ENCODE measurements at places on chromosomes 6 and 20. TPM values are rescaled to one million over a fixed set of nuclear protein-coding genes. Genes with fewer than 3 reads are reported as not detected.

DNA sequence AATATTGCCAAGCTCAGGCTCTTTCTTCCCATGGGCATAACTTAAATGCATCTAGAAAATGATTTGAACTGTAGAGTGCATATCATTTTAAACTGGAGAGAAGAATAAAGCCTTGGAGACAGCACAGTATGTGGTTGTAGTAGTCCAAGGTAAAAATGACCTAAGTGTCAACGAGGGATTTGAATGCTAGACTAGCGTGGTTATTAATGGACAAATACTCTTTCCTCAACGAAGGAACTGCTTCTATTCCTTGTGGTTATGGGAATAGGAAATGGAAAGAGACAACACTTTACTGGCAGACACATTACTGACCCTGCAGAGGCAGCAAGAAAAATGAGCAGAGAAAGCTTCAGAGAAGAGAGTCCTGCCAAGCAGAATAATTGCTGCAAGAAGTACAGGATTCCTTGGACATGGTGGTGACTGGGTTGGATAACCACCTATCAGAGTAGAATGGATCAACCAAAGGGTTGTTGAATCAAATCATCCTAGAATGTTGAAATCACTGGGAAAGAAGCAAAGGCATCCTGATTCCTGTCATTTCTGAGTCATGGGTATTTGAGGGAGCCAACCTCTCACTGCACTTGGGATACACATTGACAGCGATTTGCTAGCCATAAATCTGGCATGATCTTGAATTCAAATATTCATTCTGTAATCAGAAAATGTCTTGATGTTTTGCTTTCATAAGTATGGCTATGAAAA is 258.1 kb upstream of the EPHA7 start:
- DNase-seq = no peak
- no peak overlapping the region for H3K27ac ChIP-seq
- no peaks in the 10 kb centered on the region for H3K4me1 ChIP-seq
- no peaks in the 10 kb centered on the region for H3K36me3 ChIP-seq
- H3K4me3 ChIP-seq = no peak overlapping the region

DNA sequence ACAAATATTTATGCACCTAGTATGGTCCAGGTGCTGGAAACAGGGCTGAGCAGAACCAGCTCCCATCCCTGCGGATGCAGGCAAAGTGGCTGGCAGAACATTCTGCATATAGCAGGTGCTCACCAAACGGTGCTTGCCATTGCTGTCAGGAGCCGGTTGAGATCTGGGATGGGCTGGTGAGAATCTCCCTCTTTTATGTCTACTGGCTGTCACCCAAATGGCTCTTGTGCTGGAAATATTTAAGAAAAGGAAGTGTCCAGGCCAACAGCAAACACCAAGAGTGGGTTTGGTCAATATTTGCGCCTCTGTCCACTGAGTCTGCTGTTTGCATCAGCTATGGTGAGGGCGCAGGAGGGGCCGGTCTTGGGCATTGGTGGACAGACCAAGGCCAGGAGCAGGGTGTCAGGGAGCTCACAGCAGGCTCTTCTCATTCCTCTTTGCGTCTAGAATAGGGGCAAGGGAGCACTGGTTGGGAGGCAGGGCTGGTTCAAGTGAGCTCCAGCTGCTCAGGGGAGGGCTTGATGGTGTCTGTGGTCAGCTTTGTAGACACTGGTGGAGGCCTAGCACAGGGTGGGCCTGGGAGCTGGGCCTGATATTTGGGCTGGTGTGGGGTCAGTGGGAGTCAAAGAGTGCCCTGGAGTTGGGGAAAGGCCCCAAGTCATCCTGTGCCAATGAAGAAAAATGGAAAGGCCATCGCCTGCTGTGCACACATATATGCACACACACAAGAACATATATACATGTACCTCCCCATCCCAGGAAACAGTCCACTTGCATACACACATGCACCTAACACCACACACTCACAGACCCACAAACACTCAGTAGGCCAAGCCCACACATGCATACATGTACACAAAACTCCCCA is 1.4 kb upstream of the BPIFB2 start:
- H3K4me1 ChIP-seq = no peaks in the 10 kb centered on the region
- no peaks in the 10 kb centered on the region for H3K36me3 ChIP-seq
- H3K4me3 ChIP-seq = no peak overlapping the region

DNA sequence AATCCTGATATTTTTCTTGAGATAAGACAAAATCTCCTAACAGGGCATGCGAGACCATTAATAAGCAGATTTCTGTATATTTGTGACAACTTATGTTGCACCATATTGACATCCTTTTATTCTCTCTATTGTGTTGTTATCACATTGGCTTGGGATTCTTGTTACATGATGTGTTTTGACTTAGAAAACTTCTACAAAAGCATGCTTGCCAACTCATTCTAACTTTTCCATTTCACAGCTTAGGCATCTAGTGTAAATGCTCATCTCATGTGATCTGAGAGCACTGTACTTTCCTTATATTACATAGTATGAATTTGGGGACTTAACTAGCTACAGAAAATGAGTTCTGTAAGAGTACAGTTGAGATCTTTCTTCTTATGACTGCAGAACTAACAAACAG is 1040.7 kb upstream of the ADGRB3 start:
- no peak overlapping the region for H3K4me3 ChIP-seq
- H3K36me3 ChIP-seq = no peaks in the 10 kb centered on the region
- H3K27ac ChIP-seq = no peak overlapping the region
- H3K4me1 ChIP-seq = no peaks in the 10 kb centered on the region

GRCh38 chr20:38195521-38195920 is 30.5 kb upstream of the TGM2 start:
- peaks cover 13% of the 10 kb centered on the region for H3K27me3 ChIP-seq
- no peak for DNase-seq
- no peak overlapping the region for H3K27ac ChIP-seq
- no peaks in the 10 kb centered on the region for H3K36me3 ChIP-seq
- peaks cover 14% of the 10 kb centered on the region for H3K4me1 ChIP-seq

DNA sequence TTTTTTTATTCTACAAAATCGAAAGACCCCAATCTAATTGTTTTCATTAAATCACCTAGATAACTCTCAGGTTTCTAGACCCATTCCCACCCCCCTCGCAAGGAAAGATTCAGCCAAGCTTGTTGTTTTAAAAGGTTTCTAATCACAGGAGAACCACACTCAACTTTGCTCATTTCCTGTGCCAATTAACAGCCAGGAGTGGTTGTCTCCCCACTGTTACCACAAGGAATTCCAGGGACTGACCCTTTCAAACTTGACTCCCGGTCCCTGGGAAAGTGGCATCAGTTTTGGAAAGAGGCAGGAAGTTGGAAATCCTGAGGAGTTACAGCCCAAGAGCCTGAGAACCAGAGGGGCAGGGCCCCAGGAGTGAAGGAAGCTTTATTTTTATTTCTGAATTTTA is 561.3 kb upstream of the JAG1 start:
- no peak for DNase-seq
- no peak overlapping the region for H3K4me3 ChIP-seq
- no peaks in the 10 kb centered on the region for H3K27me3 ChIP-seq
- no peak overlapping the region for H3K27ac ChIP-seq
- H3K36me3 ChIP-seq = no peaks in the 10 kb centered on the region

GRCh38 chr6:12263403-12263802 is 26.8 kb upstream of the EDN1 start:
- H3K4me3 ChIP-seq = no peak overlapping the region
- H3K4me1 ChIP-seq = no peaks in the 10 kb centered on the region
- H3K27ac ChIP-seq = no peak overlapping the region

DNA sequence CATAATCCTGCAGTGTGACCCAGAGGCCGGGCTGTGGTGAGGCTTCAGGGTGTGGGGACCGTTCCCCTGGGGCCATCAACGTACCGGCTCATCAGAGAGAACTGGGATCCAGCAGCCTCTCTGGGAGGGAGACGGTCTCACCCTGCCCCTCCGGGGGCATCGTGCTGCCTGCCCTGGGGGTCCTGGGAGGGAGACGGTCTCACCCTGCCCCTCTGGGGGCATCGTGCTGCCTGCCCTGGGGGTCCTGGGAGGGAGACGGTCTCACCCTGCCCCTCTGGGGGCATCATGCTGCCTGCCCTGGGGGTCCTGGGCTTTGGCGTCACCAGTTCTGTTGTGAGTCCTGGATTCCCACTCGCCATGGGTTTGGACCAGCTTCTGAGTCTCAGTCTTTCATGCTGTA is 17.1 kb downstream of the SMOC2 start:
- H3K27me3 ChIP-seq = peaks cover 10% of the 10 kb centered on the region

DNA sequence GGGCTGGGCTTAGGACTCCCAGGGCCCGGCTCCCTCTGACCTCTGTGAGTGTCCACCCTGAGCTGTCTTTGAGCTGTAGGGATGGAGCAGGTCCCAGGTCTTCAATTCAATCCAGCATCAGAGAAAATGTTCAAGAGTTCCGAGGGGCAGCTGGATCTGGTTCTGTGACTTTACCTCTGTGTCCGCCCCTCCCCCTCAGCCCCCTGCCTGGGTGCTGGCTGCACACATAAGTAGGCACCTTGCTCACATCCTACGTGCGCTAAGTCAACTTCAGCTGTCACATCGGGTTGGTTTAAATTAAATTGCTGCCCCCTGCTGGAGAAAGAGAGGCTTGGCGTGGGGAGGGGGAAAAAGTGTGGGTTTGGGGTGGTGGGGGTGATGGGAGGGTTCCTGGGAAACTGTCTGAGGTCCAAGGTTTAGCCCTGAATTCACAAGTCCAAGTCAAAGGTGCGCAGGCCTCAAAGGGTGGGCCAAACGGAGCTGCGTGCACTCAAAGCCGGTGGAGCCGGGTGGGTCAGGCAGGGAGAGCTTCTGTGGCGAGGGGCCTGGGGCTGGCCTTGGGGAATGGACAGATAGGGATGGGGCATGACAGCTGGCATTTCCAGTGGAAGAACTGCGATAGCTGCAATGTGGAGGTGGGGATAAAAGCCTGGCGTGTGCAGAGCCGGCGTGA is 3.0 kb downstream of the WFDC5 start:
- peaks cover 3% of the 10 kb centered on the region for H3K4me1 ChIP-seq
- H3K4me3 ChIP-seq = no peak overlapping the region
- peak; percentile 48 for DNase-seq

DNA sequence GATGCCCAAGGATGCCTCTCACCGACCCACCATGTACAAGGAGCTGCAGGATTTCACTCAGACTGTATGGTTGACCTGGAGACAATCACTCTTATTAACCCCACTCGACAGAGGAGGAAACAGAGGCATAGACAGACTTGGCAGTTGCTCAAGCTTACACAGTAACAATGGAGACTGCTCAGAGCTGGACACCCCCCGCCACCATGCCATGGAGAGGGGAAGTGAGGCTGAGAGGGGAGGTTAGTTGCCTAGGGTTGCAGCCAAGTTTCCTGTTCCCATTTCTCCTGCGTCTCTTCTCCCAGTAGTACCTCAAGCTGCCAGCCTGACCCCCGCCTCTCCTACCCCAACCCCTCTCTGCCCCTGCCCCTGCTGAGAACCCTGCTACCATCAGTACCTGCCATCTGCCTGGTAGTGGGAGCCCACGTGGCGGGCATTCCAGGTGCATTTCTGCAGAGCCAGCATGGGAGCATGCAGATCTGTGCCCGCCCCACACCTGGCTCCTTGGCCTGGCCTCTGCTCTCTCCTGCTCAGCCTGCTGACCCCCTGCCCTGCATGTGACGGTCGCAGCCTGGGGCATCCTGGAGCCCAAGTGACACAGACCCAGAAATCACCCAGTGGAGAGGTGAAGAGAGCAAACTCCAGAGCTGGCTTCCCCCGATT is 157.7 kb downstream of the PREX1 start:
- H3K4me3 ChIP-seq = no peak overlapping the region
- H3K27ac ChIP-seq = no peak overlapping the region
- no peaks in the 10 kb centered on the region for H3K36me3 ChIP-seq
- peaks cover 9% of the 10 kb centered on the region for H3K4me1 ChIP-seq
- H3K27me3 ChIP-seq = peaks cover 22% of the 10 kb centered on the region

DNA sequence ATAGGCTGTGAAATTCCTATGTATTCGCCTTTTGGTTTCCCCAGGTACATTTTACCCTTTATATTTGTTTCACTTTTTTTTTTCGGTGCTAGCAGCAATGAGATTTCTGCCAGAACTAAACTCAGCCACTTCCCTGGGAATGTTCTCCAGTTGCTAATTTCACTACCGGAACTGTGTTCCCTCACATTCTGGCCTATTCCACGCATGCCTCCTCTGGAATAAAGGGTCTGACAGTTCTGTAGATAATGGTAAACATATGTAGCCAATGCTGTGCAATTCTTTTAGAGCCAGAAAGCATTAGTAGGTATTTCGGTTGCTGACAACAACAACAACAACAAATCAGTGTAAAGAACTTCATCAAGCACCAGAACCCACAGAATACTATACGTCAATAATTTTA is 96.1 kb upstream of the TBX18 start:
- DNase-seq = no peak
- no peaks in the 10 kb centered on the region for H3K36me3 ChIP-seq
- H3K4me1 ChIP-seq = no peaks in the 10 kb centered on the region
- no peak overlapping the region for H3K27ac ChIP-seq
- H3K27me3 ChIP-seq = no peaks in the 10 kb centered on the region

- H3K4me3 ChIP-seq = peak overlapping the region; percentile 87
- no peaks in the 10 kb centered on the region for H3K27me3 ChIP-seq
- DNase-seq = no peak
- H3K27ac ChIP-seq = peak overlapping the region; percentile 97
- H3K4me1 ChIP-seq = peaks cover 3% of the 10 kb centered on the region
- peaks cover 10% of the 10 kb centered on the region for H3K36me3 ChIP-seq
Observed at GRCh38 chr6:96520171-96521115, 1.2 kb upstream of the UFL1 start.

GRCh38 chr20:62887152-62887859 is 25.7 kb upstream of the TCFL5 start:
- no peaks in the 10 kb centered on the region for H3K4me1 ChIP-seq
- peak; percentile 47 for DNase-seq
- no peak overlapping the region for H3K4me3 ChIP-seq
- no peaks in the 10 kb centered on the region for H3K27me3 ChIP-seq

GRCh38 chr6:21722510-21722909 is 129.0 kb downstream of the SOX4 start:
- 0 out of 3 replicates have a peak, but pooled peaks cover 5% of the 10 kb centered on the region for H3K27me3 ChIP-seq
- H3K36me3 ChIP-seq = no peaks in the 10 kb centered on the region
- no peaks in the 10 kb centered on the region for H3K4me1 ChIP-seq
- H3K27ac ChIP-seq = no peak overlapping the region

DNA sequence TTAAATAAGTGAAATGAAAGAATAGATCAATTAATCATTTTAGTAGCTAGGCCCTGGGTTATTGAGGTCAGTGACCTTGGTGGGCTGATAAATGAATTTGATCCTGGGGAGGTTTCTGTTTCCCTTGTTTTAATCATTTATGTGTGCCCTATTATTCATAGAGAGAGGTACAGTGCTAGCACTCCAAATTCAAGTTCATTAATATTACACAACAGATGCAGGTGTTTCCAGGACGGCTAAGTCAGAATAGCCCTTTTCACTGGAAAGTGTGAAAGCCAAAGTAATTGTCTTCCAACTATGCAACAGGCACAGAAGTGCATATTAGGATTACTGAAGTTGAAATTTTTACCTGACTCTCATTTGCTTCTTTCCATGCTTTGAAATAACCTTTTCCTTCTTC is 61.7 kb upstream of the SGK1 start:
- no peaks in the 10 kb centered on the region for H3K27me3 ChIP-seq
- no peak overlapping the region for H3K27ac ChIP-seq
- H3K36me3 ChIP-seq = no peaks in the 10 kb centered on the region
- H3K4me3 ChIP-seq = no peak overlapping the region
- DNase-seq = no peak

- no peak overlapping the region for H3K27ac ChIP-seq
- H3K36me3 ChIP-seq = no peaks in the 10 kb centered on the region
- no peaks in the 10 kb centered on the region for H3K27me3 ChIP-seq
- H3K4me1 ChIP-seq = peaks cover 14% of the 10 kb centered on the region
- no peak overlapping the region for H3K4me3 ChIP-seq
- no peak for DNase-seq
Observed at GRCh38 chr6:17938901-17939300, 48.5 kb downstream of the KIF13A start.

PHF3 gene
- 32.8 TPM for total RNA-seq

COL11A2 gene
- total RNA-seq = 0.35 TPM

SPATA25 gene
- total RNA-seq = 0.95 TPM

TREM1 gene
- total RNA-seq = not detected

NNAT gene
- total RNA-seq = not detected

FAM209B gene
- total RNA-seq = not detected

C20orf202 gene
- not detected for total RNA-seq

C20orf96 gene
- 10.1 TPM for total RNA-seq
